MV-4-11 (cell line): ENCODE measurements at places on chromosomes 2 and 18.

- peak; percentile 28 for DNase-seq
These were observed 13.6 kb downstream of the TWSG1 start for GRCh38 chr18:9348079-9348671.

DNA sequence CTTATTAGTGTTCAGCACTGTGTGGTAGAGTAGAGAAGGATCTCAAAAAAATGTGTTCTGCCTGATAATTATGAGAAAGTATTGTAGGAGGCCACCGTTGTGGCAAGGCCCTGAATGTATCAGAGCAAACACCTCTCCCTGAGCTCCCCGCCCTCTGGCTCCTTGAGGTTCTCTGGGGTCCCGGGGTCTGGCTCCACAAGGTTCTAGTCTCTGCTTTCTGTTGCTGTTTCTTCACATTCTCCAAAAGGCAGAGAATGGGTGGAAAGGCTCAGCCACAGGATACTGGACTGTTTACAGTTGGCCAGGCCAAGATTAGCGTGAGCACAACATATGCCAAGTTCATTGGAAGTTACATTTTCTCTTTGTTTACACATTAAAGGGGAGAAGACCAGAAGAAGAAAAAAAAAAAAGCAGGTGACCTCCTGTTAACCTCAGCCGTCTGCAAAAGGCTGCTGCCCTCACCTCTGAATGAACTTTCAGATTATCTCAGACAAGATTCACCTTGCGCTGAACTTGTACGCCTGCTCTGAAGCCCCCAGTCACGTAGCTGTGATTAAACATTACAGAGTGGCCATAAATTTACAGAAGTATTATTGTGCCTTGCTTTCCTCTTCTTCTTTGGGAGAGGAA, 56.6 kb upstream of the CYP26B1 start:
- DNase-seq, result no peak

- no peak for DNase-seq
These were observed 37.1 kb downstream of the GPR45 start for GRCh38 chr2:105278654-105279053.

GRCh38 chr2:149008381-149008780, 30.1 kb upstream of the LYPD6B start:
- DNase-seq, result no peak

DNA sequence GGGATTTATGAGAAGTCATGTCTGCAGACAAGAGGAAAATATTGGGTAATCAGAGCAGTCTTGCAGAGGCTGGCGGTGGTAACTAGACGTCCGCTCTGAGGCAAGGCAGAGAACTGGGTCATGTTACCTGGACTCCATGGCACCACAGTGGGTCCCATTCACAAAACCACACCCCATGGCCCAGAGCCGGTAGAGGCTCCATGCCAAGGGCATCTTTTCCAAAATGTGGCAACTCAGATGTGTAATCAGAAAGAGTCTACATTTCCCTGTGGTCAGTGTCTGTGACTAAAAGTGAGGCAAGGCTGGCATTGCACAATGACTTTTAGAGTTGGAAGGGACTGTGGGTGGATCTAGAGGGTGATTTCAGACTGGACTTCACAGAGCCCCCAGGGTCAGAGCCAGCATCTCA, 113.1 kb downstream of the MREG start:
- DNase-seq, result peak; percentile 79

DNA sequence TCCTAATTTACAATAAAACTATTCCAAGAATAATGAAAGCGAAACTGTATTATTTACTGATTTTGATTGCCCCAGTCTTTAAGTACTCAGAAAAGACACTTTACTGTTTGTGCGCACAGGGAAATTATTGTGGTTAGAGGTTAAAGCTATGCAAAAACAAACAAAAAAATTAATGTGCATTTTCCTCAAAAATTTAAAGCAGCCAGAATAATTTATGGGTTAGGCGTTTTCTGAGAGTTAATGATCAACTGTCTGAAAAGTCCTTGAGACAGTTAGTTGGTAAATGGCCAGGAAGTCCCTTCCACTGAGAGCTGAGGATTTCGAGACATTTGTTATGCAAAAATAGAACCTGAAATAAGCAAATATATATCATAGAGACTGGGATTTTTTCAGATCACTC, 143.3 kb downstream of the IRS1 start:
- DNase-seq, result no peak

DNA sequence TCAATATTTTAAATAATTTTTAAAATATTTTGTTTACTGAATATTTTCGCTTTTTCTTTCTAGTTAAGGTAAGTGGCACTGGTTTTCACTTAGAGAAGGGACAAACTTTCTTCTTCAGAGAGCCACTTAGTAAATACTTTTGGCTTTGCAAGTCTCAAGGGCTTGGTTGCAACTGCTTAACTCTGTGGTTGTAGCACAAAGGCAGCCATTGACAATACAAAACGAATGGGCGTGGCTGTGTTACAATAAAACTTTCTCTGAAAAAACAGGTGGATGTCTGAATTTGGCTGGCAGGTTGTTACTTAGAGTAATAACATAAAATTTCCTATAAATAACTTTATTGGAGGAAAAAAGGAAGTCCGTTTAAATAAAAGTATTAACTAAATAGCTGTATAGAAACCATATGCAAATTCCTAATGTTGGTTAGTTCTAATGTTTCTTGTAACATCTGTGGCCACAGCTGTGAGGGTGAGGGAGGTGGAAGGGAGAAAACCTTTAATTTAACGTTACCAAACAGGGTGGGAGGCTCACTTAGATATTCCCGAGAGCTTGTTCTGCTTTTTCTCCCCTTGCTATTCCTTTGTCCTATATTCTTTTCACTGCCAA, 62.4 kb upstream of the TNP1 start:
- peak; percentile 37 for DNase-seq

GRCh38 chr2:239855863-239856587, 169.1 kb downstream of the NDUFA10 start:
- no peak for DNase-seq

DNA sequence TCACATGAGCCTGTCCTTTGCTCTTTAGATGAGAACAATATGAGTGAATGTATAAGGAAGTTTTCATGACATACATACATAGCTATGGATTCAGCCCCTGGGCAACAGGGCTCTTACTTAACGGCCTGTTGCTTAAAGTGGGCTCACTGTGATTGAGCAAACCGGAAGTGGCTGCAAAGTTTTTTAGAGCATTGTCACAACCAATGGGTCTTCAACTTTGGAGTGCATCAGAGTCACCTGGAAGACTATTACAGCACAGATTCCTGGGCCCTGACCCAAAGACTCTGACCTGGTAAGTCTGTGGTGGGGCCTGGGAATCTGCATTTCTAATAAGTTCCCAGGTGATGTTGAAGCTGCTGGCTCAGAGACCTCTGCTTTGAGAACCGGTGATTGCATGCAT, 106.3 kb upstream of the SEC11C start:
- DNase-seq, result peak; percentile 76

GRCh38 chr2:51484605-51485004, 452.7 kb upstream of the NRXN1 start:
- DNase-seq, result no peak

DNA sequence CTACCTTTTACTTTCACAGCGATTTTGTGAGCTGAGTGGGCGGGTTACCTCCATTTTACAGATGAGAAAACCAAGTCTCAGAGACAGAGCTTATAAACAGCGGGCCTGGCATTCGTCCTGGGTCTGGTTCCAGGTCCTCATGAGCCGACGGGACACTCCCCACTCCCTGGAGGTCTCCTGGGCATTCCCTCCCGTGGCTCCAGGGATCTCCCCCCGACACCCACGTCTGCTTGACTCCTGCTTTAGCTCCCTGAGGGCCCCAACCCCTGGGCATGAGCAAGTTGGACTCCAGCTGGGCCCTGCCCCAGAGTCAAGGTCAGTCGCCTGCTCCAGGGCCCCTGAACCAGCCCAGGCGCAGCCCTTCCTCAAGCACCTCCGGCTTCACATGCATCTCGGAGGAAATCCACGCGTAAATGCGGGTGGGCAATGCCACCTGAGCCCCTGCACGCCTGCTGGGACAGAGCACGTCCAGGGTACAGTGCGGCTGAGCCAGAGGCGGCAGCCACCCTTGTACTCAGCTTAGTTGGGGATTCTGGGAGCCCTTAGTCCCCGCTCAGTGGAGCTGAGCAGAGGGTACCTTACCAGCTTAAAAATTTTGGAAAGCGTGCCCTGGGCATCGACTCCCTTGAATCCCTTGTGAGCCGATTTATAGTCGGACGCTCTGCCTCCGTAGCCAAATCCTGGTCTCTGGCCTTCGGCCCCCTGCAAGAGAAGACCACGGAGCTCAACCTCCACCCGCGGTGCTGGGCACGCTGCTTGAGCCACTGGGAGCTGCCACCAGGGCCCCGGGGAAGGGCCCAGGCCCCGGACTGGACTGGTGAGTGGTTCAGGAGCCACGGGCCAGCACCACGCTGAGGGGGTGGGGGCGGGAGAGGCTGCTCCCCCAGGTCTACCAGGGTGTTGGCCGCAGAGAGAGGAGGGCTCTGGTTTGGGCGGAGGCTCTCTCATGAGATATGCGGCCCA, 148.1 kb downstream of the MBP start:
- DNase-seq, result no peak

- DNase-seq, result no peak
These were observed 83.8 kb downstream of the PARD3B start for GRCh38 chr2:204628926-204629712.

DNA sequence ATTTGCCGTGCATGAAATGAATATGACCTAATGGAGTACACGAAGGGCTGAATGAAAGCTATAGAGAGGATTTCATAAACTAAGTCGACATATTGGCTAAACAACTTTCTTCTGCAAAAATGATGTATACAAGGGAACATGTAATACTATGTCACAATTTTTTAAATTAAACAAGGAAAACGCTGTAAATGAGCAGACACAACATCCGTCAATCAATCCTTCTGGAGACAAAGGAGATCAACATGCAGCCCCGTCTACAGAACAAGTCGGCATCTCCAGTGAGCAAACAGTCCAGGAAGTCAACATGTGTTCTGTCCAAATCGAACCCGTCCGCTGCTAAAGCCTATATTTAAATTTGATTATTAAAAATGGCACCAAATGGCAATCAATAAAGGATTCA, 180.8 kb downstream of the TCF4 start:
- no peak for DNase-seq

- no peak for DNase-seq
These were observed 134.7 kb downstream of the PXDN start for GRCh38 chr2:1609485-1610095.

- DNase-seq, result peak; percentile 16
These were observed 2.4 kb upstream of the THNSL2 start for GRCh38 chr2:88167740-88168139.

DNA sequence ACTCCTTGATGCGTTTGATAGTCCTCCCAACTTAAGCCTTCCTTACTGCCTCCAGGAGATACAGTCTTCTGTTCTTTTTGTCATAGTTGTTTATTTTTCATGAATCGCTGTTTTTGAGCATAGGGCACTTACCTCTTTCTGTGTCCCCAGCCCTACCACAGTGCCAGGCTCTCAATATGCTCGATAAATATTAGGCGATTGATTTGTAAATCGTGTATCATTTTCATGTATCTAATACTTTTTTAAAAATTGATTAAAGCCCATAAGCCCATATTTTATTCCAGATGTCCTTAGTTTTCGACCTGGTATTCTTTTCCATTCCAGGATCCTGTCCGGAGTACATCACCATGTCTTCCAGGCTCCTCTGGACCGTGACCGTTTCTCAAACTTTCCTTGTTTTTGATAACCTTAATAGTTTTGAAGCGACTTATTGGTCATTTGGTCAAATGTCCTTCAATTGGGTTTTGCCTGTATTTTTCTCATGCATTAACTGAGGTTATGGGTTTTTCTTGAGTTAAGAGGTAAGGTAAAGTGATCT, 444 bp upstream of the MMADHC start:
- DNase-seq, result no peak

- no peak for DNase-seq
These were observed 24.6 kb upstream of the OTOS start for GRCh38 chr2:240165034-240165433.

- DNase-seq, result no peak
These were observed 51.7 kb downstream of the VIT start for GRCh38 chr2:36748166-36748565.

- no peak for DNase-seq
These were observed 11.3 kb downstream of the SMAD7 start for GRCh38 chr18:48939205-48940097.

DNA sequence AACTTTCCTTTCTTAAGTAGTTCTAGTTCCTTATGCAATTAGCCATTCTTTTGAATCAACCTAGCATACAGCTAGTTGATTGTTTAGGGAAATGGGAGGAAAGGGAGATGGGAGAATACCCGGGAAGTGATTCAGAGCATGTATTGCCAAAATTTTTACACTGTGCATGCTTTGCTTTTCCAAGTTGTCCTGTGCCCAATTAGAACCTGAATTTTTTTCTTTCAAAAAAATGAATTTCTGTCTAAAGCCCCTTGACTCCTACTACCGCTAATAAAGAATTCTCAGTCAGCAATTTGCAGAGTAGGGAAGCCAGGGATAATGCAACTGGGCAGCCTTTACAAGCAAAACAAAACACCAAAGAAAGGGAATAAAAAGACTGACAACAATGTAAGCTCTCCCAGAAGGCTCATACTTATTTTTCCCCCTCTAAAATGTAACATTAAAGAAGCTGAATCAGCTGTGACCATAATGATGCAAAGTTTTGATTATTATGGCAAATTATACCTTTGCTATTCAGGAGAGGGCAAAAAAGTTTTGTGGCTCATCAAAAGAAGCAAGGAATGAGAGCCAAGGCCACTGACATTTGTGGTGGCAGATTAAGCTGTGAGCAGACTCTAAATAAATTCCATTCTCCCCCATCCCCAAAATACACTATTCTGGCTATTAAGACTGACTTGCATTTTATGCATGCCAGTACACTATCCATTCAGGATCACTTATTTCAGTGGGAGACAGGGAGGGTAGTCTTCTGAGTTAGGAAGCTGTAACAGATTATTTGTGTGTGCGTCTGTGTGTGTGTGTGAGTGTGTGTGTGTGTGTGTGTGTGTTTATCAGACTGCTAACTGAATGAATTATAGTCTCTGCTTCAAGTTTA, 174.3 kb downstream of the ERBB4 start:
- no peak for DNase-seq

GRCh38 chr18:76844742-76845477, 22.6 kb downstream of the ZNF236 start:
- no peak for DNase-seq

GRCh38 chr2:237591141-237591881, 777 bp upstream of the RAB17 start:
- peak; percentile 53 for DNase-seq

DNA sequence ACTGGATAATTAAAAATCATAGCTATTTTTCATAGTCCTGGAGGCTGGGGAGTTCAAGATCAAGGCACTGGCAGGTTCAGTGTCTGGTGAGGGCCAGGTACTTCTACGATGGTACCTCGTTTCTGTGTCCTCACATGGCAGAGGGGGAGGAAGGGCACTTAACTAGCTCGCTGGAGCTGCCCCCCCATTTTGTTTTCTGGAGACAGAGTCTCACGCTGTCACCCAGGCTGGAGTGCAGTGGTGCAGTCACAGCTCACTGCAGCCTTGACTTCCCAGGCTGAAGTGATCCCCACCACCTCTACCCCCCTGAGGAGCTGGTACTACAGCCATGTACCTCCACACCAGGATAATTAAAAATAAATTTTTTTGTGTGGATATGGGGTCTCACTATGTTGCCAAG, 40.3 kb downstream of the ASB1 start:
- no peak for DNase-seq

- DNase-seq, result peak; percentile 62
These were observed 80.4 kb downstream of the LPIN2 start for GRCh38 chr18:2932247-2933181.
